Central memory CD4-positive, alpha-beta T cell (primary cell): ENCODE measurements at places on chromosomes 11 and 22.

DNA sequence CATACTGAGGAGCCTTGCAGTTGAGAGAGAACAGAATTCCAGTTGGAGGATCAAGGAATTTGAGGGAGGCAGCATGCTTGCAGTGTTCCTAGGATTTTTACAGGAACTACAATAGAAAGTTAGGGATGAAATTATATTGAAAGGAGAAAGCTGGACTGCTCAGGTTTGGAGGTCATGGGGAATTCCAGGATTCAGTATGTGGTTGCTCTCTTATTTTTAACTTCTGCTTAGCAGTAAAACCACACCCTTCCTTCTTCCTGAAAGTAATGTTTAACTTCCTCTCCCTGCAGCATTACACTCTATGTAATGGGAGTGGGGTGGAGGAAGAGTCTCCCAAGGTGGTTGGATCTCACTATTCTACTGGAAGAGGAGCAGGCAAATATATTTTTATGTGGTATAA, 31.3 kb downstream of the CTNND1 start:
- peak; percentile 9 for DNase-seq

GRCh38 chr22:30262112-30262511, 4.5 kb downstream of the OSM start:
- DNase-seq, result no peak

GRCh38 chr11:104619751-104620150, 278.5 kb downstream of the CASP12 start:
- no peak for DNase-seq

DNA sequence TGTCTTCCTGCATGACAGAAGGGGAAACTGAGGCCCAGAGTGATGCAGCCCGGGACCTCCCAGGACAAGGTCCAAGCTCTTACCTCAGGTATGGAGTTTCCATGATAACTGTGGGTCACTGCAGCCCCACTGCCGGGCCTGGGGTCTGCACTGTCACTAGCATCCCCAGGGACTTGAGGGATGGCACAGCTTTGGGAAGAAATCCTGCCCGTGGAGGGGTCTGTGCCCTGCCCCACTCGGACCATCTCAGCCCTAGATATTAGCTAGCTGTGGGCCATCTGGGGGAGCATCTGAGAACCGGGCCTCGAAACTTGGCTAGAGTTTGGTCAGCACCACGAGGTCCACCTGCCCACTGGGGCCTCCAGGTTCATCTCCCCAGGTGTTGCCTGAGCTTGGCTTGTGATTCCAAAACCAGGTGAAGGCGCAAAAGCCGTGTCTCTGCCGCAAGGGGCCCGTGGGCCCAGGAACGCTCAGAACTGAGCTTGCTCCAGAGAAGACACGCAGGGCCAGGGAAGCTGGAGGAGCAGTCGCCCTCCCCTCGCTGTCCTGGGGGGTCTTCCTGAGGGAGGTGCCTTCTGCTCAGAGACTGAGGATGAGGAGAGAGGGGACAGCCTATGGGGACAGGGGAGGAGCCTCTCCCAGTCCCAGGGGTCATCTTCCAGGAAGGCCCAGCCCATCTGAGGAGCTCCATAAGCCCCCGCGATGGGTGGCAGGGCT, 4.8 kb downstream of the LINC01488 start:
- no peak for DNase-seq

DNA sequence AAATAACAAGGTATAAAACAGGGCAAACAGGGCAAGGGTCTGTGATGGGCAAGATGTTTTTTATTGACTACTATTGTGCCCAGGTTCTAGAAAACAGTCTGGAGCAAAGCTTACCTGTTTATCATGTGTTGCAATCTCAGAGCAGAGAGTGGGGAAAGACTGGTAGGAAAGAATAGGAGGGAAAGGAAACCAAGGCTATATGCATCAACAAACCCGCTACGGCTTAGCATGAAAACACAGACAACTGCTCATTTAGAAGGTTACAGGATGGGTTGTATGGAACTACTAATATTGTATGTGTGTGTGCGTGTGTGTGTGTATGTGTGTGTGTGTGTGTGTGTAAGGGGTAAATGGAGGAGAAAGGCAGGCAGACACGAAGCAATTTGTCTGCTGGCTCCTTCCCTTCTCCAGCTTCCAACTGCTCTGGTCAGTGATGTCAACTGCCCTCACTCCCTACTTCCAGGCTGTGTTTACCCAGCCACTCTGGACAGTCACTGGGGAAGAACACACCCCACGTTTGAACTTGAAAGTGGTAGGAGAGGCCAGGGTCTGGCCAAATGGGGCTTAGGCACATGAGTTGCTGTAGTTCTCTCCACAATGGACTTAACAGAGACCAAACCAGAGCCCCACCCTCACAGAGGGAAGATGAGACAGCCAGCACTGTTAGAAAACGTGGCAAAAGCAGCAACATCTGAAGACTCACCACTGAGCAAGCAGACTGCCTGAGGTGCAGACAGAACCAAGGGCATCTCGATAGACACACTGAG, 47.0 kb downstream of the GAB2 start:
- no peak for DNase-seq

DNA sequence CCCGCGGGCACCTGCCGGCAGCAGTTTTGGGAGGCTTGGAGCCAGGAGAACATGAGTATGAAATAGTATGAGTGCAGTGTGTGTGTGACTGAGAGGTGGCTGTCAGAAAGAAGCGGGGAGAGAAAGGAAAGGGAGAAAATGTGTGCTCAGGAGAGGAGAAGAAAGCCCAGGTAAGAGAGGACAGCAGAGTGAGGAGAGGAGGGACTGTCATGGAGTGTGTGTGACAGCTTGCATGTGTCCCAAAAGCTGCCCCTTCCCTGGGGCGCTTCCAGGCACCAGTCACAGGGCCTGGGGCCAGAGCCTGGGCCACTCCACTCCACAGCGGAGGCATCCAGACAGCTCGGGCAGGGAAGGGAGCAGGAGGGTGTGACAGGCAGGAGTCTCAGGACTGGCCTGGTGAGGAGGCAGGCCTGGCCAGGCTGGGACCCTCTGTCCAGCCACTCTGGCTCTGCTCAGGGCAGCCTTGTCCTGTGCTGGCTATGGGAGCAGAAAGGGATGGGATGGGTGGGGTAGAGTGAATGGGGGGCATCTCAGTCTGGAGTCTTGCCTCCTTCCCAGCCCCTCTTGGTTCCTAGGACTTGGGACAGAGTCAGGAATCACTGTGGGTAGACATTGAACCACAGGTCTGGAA, 949 bp downstream of the MMP11 start:
- DNase-seq, result no peak

GRCh38 chr11:12741671-12742216, 67.5 kb downstream of the TEAD1 start:
- no peak for DNase-seq

- DNase-seq, result no peak
These were observed 270.7 kb downstream of the ETS1 start for GRCh38 chr11:128316541-128317227.

GRCh38 chr11:76801736-76802135, 18.6 kb downstream of the TSKU start:
- DNase-seq, result no peak

DNA sequence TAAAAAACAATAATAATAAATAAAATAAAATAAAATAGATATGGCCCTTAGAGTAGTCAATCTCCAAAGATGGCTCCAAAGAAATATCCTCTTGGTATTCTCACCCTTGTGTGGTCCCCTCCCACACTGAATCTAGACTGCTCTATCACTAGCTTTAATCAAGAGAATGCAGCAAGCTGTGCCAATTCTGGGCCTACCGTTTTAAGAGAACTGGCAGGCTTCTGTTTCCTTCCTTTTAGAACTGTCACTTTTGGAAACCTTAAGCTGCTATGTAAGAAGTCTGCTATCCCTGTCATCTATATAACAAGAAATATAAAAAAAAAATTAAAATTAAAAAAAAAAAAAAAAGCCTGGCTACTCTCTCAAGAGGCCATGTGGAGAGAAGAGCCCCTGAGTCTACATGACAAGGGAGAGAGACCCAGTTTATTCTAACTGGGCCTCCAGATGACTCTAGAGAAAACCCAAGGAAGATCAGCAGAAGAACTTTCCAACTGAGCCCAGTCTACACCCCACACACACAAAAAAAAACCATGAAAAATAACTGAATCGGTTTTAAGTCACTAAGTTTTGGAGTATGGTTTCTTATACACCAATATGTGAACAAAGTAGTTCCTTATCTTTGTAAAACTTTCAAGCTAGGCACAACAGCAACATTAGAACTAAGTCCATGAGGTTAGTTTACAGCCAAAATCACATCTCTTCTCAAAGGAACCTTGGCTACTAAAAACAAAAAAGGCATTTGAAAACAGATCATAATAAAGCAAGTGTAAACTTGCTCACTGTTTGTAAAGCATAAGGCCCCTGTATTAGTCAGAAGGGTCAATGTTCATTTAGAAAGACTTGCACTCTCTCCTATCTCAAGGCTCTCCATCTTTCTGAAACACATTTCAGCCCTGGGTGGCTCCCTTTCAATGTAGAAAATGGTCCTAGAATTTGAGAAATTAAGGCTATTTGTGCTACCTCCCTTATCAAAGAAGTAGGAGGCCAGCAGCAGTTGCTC, 67.3 kb downstream of the AMBRA1 start:
- no peak for DNase-seq

GRCh38 chr11:9527481-9528135, 45.9 kb upstream of the WEE1 start:
- DNase-seq, result no peak
